Iris pigment epithelial cell (primary cell): ENCODE measurements at places on chromosomes 2 and 18.

DNA sequence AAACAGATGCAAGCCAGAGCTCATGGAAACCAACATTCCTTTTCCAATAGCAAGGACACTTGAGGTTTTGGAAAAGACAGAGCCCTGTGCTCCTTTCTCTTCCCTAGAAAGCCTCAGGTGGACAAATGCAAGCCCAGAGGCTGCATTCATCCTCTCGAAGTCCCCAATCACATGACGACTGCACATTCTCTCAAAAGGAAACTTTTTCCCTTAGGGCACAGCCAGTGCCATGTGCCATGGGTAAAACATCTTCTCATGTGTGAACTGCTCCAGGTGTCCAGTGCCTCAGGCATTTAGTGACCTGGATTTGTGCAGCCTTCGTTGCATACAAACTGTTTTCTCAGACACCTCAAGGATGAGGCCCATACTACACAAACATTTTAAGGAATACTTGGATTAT lies 140.7 kb downstream of the LAMA1 start:
- DNase-seq: no peak

DNA sequence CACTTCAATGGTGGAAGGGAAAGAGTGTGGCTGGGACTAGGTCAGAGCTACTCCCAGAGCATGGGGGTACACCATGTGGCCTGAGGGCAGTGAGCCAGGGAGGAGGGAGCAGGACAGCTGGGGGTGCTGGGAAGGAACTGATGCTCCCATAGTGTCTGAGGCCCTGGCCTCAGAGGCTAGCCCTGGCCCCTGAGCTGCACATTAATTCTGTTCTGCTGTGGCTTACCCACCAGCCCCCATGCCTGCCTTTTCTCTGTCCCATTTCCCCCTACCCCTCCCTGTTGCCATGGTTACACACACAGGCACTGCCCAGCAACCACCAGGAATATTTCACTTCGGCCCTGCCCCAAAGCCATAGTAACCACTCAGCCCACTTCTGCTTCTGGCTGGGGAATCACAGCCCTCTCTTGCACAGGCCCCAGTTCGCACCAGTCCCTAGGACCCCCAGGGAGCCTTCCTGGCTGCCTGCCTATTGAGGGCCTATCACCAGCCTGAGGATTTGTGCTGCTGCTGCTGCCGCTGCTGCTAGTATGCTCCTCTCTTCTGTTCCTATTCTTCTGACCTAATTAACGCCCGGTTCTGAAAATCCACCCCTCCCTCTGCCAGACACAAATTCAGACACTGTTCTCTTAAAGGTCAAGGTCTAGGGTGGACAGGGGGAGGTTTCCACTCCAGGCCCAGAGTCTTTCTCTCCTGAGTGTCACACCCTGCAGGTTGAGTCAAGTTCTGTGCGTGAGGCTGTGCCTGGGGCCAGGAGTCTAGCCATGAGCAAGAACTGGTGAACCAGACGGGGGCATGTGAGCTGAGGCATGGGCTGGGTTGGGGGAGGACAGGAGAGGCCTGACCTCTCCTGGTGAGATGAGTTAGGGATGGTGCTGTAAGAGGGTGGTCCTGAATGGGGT lies 87.1 kb upstream of the MCFD2 start:
- DNase-seq: no peak

GRCh38 chr2:42930025-42930581 lies 137.7 kb upstream of the HAAO start:
- DNase-seq: peak; percentile 75

- no peak for DNase-seq
Measured at GRCh38 chr2:59787095-59787494, 766.4 kb downstream of the BCL11A start.

DNA sequence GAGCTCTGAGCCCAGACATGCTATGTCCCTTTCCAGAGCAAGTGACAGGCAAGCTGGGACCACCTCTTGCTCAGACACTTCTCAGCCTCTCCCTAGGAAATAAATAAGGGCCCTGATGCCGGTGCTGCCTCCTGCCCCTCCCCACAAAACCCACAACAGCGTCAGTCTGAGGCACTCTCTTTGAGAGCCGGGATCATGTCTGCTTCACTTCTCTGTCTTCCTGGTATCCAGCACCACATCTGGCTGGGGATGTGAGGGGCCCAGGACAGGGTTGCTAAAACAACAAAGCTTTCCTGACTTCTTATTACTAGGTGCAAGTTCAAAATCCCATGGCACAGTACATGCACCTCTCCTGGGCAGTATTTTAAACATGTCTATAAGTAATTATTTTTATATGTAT lies 103.9 kb upstream of the GLI2 start:
- DNase-seq: no peak

DNA sequence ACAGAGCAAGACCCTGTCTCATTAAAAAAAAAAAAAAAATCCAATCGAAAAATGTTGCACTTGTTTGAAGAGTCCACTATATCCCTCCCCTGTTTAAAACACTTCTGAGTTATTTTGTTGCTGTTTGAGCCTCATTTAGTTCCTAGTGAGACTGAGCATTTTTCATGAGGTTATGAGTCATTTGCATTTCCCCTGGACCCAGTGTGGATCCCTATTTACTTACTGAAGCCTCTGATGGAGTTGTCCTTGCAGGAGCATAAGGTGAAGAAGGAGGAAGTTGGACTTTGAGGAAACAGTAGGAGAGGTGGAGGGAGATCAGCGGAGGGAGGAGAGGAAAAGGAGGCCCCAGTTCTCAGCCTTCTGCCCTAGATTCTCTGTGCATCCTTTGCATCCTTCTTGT lies 5.1 kb downstream of the CXCR1 start:
- DNase-seq: no peak

- DNase-seq: no peak
Measured at GRCh38 chr2:30029804-30030203, 108.4 kb upstream of the ALK start.

DNA sequence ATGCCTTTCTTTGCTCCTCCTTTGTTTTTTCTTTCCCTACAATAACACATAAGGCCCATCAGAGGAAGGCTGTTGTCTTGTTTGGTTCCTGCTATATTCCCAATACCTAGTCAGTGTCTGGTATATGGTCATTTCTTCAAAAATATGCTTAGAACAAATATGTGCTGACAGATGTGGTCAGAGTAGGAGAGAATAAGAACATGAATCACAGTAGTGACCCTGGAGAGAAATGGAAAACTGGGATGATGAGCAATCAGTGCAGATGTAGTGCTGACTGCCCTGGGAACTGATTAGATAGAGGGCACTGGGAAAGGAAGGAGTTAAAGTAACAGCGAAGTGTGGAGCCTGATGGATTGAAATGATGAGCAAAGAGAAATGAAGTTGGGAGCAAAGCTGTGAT lies 189.4 kb upstream of the LHCGR start:
- peak; percentile 10 for DNase-seq

- no peak for DNase-seq
Measured at GRCh38 chr2:144738749-144739148, 218.8 kb upstream of the ZEB2 start.

- no peak for DNase-seq
Measured at GRCh38 chr2:72423756-72424155, 276.1 kb upstream of the CYP26B1 start.

DNA sequence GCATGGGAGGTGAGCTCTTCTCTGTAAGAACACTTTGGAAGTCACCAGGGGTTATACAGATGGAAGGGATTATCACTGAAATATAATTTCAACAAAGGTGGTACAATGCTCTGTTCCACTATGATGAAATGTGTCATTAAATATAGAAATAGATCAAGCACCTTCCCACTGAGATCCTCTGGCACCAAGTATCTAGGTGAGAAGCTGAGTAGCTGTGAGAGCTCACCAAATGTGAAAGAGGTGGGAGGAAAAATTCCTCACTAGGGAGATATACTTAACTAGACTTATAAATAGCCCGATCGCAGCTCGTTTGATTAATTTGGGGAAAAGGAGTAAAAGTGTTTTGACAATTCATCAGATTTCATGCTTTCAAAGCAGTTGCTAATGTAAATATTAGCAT lies 247.6 kb downstream of the SMAD2 start:
- no peak for DNase-seq

GRCh38 chr2:239792405-239793084 lies 232.6 kb downstream of the NDUFA10 start:
- DNase-seq: no peak

GRCh38 chr18:75168619-75169018 lies 40.3 kb downstream of the PTGR3 start:
- DNase-seq: no peak
